ENCODE measurements at places on chromosomes 6 and 20.

DNA sequence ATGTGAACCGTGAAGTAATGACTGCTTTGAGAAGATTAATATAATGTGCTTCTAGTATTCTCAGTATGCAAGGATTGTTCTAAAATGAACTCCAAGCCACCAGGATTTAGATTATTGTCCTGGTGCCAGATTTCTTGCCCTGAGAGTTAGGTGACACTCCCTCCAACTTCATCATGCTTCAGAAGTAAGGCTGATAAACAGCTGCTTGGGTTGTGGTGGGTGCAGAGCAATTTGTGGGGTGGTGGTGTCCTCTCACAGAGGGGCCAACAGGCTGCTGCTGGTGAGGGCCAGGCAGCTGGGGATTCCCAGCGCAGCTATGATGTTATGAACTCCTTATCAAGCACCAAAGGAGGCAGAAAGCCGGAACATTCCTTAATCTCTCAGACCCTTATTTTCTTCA lies 114.6 kb downstream of the MCHR2 start:
- no peak for DNase-seq

GRCh38 chr6:11384531-11385309 lies 152.3 kb upstream of the NEDD9 start:
- no peak for DNase-seq

DNA sequence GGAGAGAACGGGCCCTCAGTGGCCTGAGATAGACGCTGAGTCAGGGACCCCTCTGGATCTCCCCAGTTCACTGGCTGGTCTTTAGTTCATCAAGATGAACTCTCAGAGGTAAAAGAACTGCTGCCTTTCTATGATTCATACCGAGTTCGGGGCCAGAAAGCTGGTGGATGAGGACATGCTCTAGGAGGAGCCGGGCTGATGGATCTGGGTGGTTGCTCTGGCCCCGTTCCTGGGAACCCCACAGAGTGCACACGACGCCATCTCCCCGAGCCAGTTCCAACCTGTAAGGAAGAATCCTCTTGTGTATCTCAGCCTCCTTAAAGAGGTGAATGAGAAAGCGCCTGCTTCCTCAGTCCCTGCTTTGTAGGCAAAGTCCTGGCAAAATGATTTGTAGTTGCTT lies 142.6 kb upstream of the PDE10A start:
- no peak for DNase-seq

GRCh38 chr6:34804543-34804942 lies 12.7 kb downstream of the BLTP3A start:
- no peak for DNase-seq

DNA sequence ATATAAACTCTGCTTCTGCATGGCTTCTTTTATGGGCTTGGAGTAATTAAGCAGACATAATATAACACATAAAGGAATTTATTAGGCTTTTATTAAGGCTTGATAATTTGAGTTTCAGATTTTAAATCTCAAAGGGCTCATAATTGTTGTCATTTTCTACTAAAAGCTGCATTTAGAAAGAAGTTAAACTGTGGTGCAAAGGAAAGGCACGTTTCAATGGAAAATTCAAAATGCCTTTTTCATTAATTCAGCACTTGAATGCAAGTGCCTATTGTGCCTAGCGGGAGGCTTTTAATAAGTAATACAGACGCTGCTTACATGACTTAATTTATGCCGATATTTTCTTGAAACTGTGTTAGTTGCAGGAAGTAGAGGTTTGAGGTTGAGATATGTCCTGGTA lies 431.8 kb upstream of the SOX4 start:
- DNase-seq, result no peak

GRCh38 chr6:21633511-21634109 lies 40.1 kb downstream of the SOX4 start:
- no peak for DNase-seq

- peak; percentile 87 for DNase-seq
Measured at GRCh38 chr6:40912158-40912946, 126.7 kb downstream of the UNC5CL start.

Measured in WERI-Rb-1 (cell line).